ENCODE measurements at places on chromosomes 12 and 14.

- DNase-seq = no peak
Observed at GRCh38 chr14:99213101-99213500, 58.9 kb downstream of the BCL11B start.

DNA sequence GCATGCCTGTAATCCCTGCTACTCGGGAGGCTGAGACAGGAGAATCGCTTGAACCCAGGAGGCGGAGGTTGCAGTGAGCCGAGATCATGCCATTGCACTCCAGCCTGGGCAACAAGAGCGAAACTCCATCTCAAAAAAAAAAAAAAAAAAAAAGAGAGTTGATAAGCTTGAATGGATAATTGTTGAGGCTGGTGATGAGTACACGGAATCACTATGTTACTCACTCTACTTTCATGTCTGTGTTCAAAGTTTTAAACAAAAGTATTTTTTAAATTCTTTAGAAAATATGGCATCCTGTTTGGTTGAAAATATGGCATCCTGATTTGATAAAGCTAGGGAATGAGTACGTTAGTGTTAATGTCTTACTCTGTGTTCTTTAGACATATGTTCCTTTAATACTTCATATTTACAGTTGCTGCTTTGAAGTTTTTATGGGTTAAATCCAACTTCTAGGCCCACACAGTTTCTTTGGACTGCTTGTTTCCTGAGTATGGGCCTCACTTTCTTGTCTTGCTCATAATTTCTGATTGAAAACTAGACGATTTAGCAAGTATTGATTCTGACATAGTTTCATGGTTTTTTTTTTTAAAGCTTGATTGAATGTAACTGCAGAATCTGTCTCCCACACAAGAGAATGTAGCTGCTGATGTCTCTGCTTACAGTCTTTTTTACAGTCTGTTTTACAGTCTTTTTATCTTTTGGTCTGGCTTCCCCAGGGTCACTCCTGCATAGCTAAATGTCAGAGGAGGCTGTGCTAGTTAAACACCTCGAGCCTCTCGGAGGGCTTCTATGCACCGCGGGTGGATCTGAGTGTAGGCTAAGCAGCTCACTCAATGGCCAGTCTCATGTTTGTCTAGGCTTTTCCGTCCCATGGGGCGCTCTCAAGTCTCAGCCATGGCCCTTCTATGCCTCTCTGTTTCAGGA, 14.1 kb upstream of the FBLN5 start:
- no peak for DNase-seq

- peak; percentile 26 for DNase-seq
Observed at GRCh38 chr12:48183091-48183875, at the start of gene CCDC184. Gene CCDC184, plus strand, starts transcription at chr12:48183644. Its CDS starts 479 bp downstream, at chr12:48184123.

GRCh38 chr12:18549598-18549997, 188.2 kb downstream of the PLCZ1 start:
- no peak for DNase-seq

GRCh38 chr12:30719060-30719459, 23.4 kb upstream of the IPO8 start:
- DNase-seq = peak; percentile 70

DNA sequence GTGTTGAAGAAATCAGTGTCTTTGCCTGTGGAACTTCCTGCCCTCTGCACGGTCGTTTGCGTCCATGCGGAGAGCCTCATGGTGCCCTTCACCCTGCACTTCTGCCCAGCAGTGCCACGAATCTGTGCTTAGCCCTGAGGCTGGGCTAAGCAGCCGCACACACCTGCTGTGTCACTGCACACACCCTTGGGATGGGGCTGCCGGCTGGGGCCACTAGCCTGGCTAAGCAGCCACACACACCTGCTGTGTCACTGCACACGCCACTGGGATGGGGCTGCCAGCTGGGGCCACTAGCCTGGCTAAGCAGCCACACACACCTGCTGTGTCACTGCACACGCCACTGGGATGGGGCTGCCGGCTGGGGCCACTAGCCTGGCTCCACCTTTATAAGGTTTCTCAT, 188.5 kb downstream of the KIF26A start:
- DNase-seq = no peak

- peak; percentile 28 for DNase-seq
Observed at GRCh38 chr12:18400186-18400585, 138.9 kb downstream of the PIK3C2G start.

- DNase-seq = no peak
Observed at GRCh38 chr12:17206553-17206952, 600.6 kb upstream of the LMO3 start.

GRCh38 chr14:86940106-86940505, 1052.9 kb downstream of the GALC start:
- no peak for DNase-seq

DNA sequence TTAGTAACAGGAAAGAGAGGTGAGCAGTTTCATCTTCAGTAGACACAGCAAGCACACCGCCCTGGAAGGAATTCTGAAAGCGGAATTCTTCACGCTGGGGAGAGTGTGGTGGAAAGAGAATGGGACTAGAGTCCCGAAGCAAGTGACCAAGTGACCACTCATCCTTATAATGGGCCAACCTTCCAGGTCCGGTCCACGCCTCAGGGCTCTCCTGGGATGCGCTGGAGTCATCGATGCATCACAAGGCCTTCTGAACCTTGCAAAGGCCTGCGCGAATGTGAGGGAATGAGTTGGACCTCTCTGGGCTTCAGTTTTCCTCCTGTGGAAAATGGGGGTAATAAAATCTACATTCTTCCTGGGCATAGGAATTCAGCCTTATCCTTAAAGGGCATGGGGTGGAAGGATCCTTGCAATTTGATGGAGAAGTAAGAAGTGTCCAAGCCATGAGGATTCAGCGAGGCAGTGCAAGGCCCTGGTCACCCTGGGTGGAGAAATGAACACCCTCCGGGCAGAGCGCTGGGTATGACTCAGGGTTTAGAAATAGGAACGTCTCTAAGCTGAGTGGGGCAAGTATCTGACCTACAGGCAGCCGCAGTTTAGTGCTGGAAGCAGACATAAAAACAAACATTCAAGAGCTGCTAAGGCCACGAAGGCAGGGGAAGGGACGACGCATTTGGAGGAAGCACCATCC, 97.7 kb downstream of the SETD3 start:
- DNase-seq = no peak

GRCh38 chr12:110776410-110776809, 33.7 kb upstream of the PPP1CC start:
- DNase-seq = no peak

- no peak for DNase-seq
Observed at GRCh38 chr12:24246376-24246775, 296.9 kb upstream of the SOX5 start.

- peak; percentile 27 for DNase-seq
Observed at GRCh38 chr14:58465421-58465820, 37.9 kb downstream of the KIAA0586 start.

DNA sequence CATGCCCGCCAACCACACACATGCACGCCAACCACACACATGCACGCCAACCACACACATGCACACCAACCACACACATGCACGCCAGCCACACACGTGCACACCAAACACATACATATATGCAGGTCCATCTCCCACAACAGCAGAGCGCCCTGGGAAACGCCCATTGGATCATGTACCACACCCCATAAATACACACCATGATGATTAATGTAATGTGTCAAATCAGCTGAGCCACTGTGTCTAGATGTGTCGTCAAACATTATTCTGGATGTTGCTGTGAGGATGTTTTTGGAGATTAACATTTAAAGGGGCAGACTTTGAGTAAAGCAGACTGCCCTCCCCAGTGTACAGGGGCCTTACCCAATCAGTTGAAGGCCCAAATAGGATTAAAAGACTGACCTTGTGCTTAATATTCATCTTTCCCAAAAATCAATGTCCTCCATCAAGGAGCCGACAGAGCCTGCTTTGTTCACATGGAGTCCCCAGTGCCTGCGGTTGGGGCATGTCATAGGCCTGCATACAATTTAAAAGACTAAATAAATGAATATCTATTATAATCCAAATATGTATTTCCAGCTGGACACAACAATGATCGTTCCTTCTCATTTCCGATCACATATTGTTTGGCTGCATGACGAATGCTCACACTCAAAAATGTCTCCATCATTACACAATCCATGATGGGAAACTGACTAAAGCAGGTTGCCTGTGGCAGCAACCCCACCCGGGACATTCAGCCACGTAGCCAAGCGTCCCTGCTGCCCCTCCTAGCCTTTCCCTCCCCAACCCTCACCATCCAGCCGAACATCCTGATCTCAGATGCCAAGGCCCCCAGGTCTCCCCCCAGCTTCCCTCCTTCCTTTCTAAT, 23.2 kb upstream of the BDKRB2 start:
- DNase-seq = no peak

DNA sequence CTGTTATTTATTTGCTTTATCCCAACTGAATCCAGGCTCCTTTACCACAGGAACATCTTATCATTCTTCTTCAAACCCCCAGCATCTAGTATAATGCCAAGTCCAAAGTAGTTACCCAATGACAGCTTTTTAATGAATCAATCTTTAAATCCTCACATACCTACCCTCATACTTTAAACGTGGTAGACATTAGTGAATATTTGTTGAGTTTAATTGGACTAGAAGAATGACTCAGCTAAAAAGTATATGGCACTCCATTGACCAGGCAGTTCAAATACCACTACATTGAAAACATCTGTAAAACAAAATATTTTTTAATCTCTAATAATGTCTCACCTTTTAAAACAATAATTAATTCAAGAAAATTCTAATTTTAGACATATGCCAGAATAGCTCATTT, 98.1 kb downstream of the ZFC3H1 start:
- no peak for DNase-seq

DNA sequence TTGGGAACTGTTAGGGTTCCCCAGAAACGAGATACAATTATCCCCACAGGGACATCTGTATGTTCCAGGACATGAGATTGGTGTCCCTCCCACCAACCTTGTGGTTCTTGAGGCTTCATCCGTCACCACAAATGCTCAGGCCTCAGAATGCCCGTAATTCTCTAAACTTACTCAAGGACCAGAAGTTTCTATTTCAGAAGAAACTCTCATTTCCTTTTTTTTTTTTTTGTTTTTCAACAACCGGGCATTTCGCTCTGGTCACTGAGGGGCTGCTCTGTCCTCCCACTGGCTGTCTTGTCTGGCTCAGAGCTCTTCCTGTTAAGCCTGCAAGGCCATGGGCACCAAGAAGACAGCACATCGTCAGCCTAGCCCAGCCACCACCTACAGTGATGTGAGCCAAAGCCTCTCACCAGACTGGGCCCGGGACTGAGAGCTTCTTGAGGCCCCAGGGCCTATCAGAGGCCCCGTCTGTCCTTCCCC, 36.2 kb downstream of the VDR start:
- DNase-seq = no peak

GRCh38 chr14:101108579-101109346, 205.2 kb upstream of the RTL1 start:
- DNase-seq = no peak

DNA sequence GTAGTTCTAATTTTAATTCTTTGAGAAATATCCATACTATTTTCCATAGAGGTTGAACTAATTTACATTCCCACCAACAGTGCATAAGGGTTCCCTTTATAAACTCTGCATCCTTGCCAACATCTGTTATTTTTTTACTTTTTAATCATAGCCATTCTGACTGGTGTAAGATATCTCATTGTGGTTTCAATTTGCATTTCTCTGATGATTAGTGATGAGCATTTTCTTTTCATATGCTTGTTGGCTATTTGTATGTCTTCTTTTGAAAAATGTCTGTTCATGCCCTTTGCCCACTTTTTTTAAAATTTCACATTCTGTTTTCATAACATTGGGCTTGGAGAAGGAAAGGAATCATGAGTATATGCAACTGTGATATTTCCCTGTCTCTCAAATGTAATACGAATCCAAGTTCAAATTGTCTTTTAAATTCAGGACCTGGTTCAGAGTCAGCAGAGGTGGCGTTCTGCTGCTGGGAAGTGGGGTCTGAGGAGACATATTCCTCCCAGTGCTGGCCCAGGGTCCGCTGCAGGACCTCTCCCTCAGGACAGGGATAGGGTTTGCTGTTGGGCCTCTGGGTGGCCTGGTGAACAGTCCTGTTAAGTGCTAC, 81.2 kb upstream of the ETV6 start:
- DNase-seq = no peak

DNA sequence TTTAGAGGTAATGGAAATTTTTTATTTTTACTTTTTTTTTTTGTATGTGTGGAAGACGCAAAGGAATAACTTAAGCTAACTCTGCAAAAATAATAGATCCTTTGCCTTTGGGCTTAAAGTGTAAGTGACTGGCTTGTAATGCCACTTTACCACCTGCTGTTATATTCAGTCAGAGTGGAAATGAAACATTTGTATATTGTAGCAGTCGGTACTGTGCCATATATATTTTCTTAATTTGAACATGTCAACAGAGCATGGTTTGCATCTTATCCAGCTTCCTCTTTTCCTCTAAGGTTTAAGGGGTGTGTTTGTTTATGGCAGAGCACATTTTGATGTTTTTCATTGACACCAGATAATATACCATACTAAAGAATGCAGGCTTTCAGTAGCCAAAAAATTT, 176.6 kb downstream of the TRHDE start:
- no peak for DNase-seq

GRCh38 chr14:101058571-101058970, 155.0 kb upstream of the RTL1 start:
- DNase-seq = no peak

GRCh38 chr14:75631453-75631831, 29.2 kb downstream of the ERG28 start:
- no peak for DNase-seq

GRCh38 chr12:97466000-97466399, 3.4 kb downstream of the RMST start:
- DNase-seq = no peak

GRCh38 chr12:108596854-108597558, 878 bp downstream of the TMEM119 start:
- no peak for DNase-seq

- DNase-seq = no peak
Observed at GRCh38 chr12:108355069-108355468, 16.0 kb upstream of the CMKLR1 start.

DNA sequence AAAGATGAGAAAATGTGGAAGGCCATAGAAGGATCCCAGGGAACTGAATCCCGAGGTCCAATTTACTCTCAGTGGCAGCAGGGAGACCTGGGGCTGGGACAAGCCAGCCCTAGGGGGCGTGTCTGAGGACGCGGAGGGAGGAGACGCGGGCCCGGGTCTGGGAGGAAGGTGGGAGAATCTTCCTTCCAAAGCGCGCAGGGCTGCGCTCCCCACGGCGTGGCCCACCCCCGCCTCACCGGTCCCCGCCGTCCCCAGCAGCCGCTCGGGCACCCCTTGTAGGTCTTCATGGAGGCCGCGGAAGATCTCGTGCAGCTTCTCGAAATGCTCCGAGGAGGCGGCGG, 323 bp downstream of the VTI1B start:
- no peak for DNase-seq

DNA sequence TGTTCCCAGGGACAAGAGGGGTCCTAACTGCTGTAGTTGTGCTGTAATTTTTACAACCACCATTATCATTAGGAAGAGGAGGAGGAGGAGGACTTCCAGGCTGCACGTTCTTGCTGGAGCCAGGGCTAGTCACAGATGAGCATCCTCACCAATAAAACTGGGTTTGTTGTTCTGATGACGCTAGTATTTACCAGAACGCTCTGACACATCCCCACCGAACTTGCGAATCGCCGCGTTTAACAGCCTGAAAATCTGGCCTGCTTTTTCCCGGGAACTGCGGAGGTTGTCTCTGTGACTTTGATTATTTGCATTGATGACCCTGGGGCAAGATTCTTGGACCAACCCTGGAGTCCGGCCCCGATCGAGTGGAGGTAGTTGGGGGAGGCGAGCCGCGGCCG, 10.2 kb downstream of the TBX5 start:
- no peak for DNase-seq

GRCh38 chr12:89756585-89757398, 48.2 kb upstream of the ATP2B1 start:
- peak; percentile 98 for DNase-seq

GRCh38 chr12:120170631-120171030, 23.9 kb downstream of the GCN1 start:
- DNase-seq = no peak

All from non-pigmented ciliary epithelial cell (primary cell).